ENCODE measurements at places on chromosomes 2 and 18.
A peak's percentile ranks its signal among the peaks of the same experiment; 100 is the strongest.

- no peak for DNase-seq
These were observed 324.0 kb upstream of the REG3G start for GRCh38 chr2:78701546-78701945.

GRCh38 chr2:121778741-121779487, 23.5 kb downstream of the TSN start:
- no peak for DNase-seq

GRCh38 chr2:149612122-149612521, 24.5 kb upstream of the MMADHC start:
- no peak for DNase-seq

GRCh38 chr2:176123411-176124109, 1.0 kb downstream of the HOXD9 start:
- DNase-seq, result no peak

DNA sequence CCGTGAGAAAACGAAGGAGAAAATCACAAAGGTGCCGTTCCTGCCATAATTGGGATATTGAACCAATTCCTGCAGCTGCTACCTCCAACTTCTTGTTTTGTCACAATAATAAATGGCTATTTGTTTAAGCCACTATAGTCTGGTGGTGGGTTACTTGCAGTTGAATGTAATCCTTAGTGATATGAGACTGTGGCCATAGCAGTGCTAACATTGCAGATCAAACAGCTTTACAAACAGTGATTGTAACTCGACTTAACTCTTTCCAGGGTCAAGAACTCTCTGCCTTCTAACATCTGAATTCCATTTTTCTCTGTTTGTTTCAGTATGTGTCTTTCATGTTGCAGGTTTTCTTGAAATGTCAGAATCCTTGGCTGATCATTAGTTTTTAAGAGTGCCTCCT, 24.7 kb upstream of the HNRNPLL start:
- DNase-seq, result no peak

DNA sequence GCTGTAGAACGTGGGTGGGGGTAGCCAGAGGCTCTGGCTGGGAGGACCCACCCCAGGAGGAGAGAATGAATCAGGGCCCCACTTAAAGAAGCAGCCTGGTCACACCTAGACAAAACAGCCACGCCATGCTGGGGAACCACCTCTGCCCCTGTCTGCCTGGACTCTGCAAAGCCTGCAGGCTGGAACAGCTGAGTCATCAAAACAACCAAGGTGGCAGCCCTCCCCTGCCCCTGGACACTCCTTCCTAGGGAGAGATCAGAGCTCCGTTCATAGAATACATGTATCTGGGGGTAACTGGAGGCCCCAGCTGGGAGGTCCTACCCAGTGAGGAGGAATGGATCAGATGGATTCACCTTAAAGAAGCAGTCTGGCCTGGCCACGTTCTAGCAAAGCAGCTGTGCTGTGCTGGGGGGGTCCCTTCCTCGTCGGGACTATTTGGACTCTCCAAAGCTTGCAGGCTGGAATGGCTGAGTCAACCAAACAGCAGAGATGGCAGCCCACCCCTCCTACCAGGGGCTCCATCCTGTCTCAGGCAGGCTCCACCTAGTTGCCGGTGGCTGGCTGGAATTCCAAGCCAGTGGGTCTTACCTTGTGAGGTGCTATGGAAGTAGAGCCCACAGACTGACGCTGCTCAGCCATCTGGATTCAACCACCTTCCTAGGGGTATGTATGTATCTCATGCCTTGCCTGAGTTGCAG, 50.5 kb upstream of the NT5C1B start:
- no peak for DNase-seq

DNA sequence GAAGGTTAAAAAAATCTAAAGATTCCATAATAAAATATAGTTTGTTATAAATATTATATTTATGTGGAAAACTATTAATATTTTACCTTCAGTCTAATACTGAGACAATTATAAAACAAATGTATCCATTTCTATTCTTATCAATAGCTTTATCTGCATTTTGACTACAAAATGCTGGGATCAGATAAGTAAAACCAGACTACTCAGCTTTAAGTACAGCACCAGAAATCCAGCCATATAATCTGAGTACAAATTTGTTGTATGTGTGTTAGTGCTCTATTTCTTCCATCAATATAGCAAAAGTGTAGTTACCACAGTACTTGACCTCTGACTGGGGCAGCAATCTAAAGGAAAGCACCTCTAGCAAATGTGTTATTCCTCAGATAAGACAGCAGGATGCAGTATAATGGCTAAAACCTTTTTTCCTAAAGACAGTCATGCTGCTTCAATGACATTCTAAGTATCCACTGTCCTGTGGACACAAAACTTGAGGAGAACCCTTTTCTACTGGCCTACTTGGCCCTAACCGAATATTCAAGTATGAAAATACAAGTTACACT, 68.1 kb downstream of the OLA1 start:
- no peak for DNase-seq

GRCh38 chr2:17912266-17912691, 33.8 kb downstream of the KCNS3 start:
- DNase-seq, result no peak

DNA sequence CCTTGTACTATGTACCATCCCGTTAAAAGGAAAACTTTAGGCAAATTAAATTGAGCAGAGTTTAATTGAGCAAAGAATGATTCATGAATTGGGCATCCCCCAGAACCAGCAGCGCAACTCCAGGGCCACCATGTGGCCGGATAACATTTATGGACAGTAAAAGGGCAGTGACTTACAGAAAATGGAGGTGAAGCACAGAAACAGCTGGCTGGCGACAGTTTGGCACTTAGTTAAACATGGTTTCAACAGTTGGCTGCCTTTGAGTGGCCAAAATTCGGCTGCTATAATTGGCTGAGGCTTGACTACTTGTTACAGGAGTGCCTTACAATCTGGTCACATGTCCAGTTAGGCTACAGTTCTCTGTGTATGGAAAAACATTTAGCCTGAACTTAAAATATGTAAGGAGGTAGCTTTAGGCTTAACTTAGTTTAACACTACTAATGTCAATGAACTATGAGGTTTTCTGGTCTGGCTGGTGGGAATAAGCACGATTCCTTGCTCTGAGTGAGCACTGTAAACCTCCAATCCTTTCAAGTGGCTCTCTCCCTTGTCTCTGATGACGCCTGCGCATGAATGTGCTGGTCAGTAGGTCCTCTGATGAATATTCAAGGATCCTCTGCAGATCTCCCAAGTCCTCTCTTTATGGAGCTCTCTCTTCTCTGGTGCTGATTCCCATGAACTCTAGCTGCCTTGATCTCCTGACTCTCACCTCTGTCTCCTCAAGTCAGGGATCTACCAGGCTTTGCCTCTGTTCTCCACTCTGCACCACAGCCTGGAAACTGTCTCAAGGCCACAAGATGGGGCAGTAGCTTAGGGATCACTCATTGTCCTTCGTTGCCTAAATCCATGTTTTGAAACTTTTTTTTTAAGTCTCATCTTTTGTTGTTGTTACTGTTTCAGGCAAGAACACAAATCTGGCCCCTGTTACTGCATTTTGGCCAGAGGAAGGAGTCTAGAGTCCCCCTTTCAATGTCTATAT, 24.4 kb upstream of the RAB31 start:
- no peak for DNase-seq

DNA sequence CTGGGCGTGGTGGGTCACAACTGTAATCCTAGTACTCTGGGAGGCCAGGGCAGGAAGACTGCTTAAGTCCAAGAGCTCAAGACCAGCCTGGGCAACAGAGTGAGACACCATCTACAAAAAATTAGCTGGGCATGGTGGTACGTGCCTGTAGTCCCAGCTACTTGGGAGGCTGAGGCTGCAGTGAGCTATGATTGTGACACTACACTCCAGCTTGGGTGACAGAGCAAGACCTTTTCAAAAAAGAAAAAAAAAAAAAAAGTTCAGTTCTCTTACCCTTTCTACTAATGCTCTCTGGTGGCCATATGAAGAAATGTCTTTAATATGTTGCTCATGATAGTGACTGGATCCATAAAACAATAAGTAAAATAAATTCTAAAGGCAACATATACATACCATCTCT, 14.9 kb downstream of the TYW5 start:
- DNase-seq, result no peak

- DNase-seq, result no peak
These were observed 9.0 kb downstream of the TBR1 start for GRCh38 chr2:161424891-161425727.

- DNase-seq, result peak; percentile 62
These were observed 35.4 kb downstream of the PTPN18 start for GRCh38 chr2:130391058-130391871.

GRCh38 chr2:176182671-176183070, 5.8 kb upstream of the HOXD1 start:
- DNase-seq, result no peak

DNA sequence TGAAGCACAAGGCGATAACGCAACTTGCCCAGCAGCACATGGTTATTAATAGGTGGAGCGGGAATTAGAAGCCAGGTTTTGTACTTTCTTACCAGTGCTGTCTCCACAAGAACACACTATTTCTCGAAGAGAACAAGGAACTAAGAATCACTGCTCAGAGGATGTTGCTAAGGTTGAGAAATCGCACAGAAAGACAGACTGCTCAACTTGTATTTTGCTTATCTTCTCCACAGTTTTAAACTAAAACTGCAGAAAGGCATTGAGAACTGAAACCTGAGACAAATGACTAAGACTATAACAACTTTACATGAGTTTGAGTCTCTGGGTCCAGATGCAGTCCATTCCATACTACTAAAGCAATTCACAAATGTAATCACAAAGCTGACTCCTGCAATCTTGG, 6.2 kb downstream of the PRKD3 start:
- DNase-seq, result no peak

DNA sequence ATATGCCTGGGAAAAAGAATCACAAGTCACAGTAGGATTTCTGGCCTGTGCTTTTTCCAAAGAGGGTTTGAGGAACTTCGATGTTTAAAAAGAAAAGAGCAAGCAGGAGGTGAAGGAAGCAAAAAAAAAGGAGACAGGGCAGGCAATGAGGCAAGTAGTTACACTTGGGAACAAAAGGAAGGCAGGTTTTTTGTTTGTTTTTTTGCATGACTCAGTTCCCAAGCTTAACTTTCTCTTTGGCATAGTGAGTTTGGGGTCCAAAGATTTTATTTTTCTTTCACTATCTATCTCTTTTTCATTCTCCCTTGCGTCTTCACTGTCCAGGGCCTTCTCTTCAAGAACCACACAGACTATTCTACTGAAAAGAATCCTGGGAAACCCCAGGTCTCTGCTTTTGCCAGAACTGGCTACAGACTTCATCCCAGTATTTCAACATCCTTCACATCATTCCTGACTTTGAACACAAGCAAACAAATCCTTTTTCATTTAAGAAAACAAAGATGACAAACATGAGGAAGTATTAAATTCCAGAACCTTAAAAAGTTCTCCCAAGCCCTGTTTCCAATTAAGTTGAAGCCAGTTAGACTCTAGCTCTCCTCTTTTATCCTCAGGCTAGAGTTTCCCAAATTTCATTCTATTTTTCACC, 210.7 kb upstream of the RND3 start:
- no peak for DNase-seq

DNA sequence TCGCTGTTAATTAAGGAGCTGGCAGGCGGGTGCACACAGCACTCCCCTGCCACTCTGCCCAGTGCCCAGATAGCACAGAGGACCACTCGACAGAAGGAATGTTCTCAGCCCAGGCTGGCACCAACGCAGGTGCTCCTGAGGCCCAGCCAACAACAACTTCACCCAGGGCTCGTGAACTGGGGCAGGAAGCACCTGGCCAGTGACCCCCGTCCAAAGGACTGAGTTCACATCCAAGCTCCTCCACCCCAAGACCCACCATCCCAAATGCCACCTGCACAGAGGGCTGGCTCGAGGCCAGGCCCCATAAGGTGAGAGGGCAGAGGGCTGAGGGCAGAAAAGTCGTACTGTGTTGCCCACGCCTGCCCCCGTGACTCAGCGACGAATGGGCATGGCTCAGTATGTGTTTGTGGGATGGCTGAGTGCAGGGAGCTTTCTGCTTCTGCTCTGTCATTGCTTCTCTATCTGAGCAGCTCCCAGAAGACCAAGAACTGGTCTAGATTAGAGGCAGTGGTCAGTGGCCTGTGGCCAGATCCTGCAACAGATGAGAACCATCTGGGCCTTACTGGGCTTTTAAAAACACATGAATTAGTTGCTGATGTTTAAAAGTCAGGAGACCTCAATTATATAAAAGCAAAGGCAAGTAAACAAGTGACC, 68.4 kb downstream of the POLR1A start:
- DNase-seq, result peak; percentile 57

DNA sequence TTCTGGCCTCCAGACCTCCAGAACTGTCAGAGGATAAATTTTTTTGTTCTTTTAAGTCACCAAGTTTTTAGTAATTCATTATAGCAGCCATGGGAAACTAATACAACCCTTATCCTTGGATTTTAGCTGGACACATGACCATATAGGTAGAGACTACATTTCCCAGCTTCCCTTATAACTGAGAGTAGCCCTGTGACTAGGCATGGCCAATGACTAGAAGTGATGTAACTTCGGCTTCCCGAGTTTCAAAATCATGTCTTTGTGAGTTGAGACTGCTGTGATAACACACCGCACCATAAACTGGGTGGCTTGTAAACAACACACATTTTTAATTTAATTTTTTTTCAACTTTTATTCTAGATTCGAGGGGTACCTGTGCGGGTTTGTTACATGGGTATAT, 134.0 kb upstream of the SERTAD2 start:
- no peak for DNase-seq

DNA sequence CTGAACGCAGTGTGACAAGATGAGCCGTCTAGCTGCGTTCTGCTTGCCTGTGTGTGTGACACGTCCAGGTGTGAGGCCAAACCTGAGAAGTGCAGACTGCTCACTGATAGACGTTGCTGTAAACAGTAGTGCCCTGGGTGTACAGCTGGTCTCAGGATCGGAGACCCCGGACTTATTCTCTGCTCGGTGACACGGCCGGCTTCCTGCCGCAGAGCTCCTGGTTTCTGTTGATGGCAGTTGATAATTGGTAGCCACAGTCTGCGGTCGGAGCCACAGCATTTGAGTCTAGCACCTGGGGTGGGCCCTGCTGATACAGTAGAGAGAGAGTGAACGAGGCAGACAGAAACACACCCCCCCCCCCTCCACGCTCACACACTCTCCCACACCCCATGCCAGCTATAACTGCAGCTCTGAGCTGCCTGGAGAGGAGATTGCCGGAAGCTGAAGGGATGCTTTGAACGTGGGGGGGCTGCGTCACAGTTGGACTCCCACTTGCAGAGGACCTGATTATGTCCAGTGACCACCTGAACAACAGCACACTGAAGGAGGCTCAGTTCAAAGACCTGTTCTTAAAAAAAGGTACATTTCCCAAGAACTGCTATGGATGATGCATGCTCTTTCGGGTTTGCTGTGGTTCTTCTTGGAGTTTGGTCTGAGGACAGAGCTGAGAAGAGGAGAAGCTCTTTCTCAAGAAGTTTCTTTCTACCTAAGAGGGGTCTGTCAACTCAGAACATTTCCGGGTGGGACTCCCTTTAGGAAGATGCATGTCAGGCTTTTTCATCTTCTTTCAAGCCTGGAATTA, 114.0 kb downstream of the FAM210A start:
- peak; percentile 63 for DNase-seq

DNA sequence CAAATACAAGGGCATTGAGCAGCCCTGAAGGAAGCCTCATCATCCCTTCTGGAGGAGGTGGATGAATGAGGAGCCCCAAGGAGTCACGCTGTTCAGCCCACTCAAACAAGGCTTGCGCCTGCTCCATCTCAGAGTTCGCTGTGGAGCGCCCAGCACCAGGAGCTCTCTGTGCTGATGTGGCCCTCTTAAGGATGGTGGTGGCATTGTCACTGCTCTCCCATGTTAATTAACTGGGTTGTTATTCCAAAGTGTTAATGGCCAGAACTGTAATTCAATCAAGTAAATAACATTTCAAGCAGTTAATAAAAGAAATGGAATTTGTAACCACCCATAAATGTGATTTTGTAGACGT, 726.0 kb upstream of the RAB6C start:
- no peak for DNase-seq
